HepG2 (cell line): ENCODE measurements at places on chromosomes 7 and 10. TPM values are rescaled to one million over a fixed set of nuclear protein-coding genes. Genes with fewer than 3 reads are reported as not detected.

DNA sequence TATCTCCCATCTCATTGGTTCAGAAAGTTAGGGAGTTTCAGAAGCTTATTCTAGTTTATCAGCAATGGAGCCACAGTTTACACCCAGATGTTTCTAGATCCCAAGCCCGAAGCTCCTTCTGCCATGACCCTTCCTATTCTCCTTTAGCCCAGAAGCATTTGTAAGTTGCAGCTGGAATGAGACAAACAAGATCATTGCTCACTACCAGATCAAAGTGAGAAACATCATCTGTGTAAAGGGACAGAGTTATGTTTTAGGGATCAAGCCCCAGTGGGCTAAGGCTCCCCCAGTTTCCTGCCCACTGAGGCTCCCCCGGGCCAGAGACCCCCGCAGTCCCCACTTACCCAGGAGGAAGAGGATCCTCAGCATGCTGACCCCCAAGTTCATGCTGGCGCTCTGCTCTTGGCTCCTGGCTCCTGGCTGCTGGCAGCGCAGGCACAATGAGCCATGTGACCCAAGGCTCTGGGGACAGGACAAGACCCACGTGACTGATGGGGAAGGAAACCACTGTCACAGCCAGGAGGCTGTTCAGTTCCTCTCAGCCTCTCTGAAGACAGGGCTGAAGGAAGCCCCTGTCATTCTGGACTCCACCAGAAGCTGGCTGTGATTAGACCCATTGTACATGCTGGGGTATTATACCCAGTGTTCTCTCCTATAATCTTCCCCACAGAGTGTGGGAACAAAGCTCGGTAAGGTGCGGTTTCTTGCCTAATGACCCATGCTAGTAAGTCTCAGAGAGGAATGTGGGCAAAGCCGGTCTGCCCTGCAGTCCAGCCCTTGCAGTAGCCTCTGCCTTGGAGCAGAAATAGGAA is at the start of gene TMEM273:
TSS of gene TMEM273 (minus strand) at position 442 of the 812 bp plus-strand sequence. CDS start at position 387, 55 bp downstream.
- DNase-seq: no peak

UTF1 gene
- not detected in 2 replicates for polyA plus RNA-seq

- DNase-seq: no peak
These were observed 85.1 kb downstream of the WASHC2A start for GRCh38 chr10:50152792-50153272.

GIMAP4 gene
- not detected in 2 replicates for polyA plus RNA-seq

DNA sequence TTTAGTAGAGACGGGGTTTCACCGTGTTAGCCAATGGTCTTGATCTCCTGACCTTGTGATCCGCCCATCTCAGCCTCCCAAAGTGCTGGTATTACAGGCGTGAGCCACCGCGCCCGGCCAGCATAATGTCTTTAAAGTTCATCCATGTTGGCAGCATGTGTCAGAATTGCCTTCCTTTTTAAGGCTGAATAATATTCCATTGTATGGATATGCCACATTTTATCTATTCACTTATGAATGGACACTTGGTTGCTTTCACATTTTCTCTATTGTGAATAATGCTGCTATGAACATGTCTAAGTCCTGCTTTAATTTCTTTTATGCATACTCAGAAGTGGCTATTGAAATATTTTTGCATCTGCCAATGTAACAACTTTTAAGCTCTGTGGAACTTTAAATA is 754.0 kb upstream of the GALNT17 start:
- DNase-seq: no peak

DNA sequence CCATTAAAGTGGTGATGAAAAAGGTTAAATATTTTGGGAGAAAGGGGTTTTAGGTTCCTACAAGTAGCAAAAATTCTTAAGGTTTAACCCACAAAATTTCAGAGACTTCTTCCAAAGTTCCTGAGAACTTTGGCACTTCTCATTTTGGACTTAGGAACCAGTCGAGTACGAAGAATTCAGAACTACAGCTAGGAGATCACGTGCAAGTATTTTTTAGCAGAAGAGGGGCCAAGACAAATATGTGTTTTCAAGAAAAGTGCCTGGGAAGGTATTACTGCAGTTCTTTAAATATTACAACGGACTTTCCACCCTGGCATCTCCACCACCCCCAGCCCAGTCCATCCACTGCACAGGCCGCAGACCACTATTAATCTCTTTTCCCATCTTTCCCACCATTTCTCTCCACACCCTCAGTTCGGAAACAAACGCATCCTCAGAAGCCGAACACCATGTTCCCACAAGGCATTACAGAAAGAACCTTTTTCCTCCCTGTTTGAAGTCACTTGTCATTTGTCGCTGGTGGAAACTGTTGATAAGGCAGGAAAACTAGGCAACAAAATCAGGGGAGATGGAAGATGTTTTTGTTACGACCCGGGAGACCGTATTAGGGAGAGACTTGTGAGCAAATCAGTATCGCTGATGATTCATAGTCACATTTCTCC is 7.1 kb downstream of the INHBA start:
- no peak for DNase-seq

GRCh38 chr7:115654384-115655214 is 376.0 kb downstream of the TFEC start:
- no peak for DNase-seq

DNA sequence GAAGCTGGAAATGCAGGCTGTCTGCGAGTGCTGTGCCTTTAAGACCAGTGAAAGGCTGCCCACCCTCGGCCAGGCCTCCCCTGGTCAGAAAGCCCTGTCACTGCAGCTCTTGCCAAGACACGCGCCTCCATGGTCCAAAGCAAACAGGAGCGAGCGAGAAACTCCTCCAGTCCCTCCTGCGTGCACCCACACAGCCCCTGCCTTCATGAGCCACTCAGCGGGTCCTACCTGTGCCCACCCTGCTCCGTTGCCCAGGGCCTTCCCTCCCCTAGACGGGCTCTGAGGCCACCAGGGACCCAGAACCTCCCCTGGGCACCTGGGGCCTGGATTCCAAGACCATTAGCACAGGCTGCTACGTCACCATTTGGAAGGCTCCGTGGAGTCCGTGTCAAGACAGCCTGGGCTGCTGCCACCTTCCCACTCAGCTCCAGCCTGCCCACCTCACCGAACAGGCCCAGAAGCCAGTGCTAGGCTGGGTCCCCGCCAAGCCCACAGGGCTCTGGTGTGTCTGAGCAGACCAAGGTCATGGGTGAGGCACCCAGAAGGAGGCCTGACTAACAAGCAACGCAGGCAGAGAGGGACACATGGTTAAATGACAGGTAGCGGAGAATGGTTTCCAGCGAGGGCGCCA is 144.5 kb downstream of the NEURL1 start:
- no peak for DNase-seq

CRHR2 gene
- polyA plus RNA-seq: not detected in 2 replicates

DNA sequence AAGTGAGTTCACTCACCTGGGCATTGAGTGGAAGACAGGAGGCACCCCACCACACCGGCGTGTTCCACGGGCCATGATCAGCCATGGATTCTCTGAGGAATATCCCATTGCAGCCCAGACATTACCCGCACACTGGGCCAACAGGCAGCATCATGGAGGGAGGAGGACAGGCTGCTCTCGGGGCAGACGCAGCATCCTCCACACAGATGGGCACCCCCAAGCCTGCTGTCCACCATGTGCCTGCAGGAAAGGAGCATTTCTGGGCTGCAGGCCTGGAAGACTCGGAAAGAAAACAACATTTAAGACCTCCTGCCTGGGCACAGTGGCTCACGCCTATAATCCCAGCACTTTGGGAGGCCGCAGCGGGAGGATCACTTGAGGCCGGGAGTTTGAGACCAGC is 71.0 kb upstream of the SH2B2 start:
- no peak for DNase-seq

GRCh38 chr7:80520199-80520598 is 8.3 kb upstream of the GNAT3 start:
- DNase-seq: no peak

- no peak for DNase-seq
These were observed 36.6 kb downstream of the PNLIPRP3 start for GRCh38 chr10:116464257-116464656.

DNA sequence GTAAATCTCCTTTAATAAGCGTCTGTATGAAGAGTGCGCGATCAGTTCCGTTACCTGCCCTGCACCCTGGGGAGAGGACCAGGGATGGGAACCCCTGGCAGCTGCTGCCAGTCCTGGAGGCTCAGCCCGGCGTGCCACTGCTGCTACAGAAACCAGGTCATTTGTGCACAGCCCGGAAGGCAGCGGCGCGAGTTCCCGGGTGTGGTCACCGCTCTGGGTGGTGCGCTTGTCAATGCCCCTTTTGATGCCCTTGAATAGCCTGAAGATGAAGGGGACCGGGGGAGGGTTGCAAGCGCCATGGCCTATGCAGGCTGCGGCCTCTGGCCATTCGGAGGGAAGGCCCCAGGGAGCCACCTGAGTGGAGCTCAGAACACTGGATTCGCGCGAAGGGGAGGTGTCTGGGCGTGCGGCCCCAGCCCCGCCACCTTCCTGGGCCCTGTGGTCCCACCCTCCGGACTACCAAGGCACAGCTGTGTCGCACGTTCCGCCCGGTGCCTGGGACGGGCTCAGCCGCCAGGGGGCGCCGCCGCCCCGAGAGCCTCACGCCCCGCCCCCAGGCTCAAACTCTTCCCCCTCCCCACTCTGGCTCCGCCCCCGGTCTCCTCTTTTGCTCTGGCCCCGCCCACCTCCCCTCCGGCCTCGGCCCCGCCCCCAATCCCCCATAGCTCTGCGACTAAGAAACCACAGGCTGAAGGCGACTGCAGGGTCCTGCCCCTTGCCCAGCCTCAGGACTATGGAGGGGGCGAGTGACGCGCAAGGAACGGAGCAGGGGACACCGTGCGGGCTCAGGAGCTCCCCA is 16.5 kb downstream of the AP5Z1 start:
- DNase-seq: peak; percentile 23

FUOM gene
- polyA plus RNA-seq: 27.5 and 29.3 TPM in 2 replicates

- DNase-seq: peak; percentile 68
These were observed 8.3 kb downstream of the PI4K2A start for GRCh38 chr10:97648562-97649404.

VPS37D gene
- 3.8 and 5.7 TPM in 2 replicates for polyA plus RNA-seq

GTF2IRD1 gene
- polyA plus RNA-seq: 26.7 and 28.2 TPM in 2 replicates

GRCh38 chr7:157003445-157003755 is 7.1 kb downstream of the MNX1 start:
- DNase-seq: no peak

- DNase-seq: no peak
These were observed 90.9 kb downstream of the DIP2C start for GRCh38 chr10:598415-599170.

CDK14 gene
- 0.16 and 0.26 TPM in 2 replicates for polyA plus RNA-seq

PRLHR gene
- polyA plus RNA-seq: not detected in 2 replicates

PIK3CG gene
- not detected in 2 replicates for polyA plus RNA-seq

DNA sequence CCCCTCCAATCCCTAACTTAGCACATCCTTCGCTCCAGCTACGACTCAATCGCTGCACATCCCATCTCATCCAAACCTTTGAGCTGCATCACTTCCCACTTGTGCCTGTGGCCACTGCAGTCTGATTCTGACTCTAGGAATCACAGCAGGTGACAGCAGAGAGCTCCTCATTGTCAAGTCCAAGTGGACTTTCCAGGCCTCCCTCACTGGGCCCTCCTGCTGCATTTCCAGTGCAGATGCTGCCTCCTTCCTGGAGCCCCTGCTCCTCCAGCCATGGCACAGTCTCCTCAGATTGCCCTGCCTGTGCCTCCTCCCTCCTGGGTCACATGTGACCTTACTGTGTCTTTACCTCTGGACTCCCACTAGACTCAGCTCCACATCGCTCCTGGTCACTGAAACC is 157.3 kb downstream of the USP6NL start:
- DNase-seq: no peak

SFMBT2 gene
- 0.01 TPM in 2 replicates for polyA plus RNA-seq

GRCh38 chr7:140069298-140069949 is 6.7 kb upstream of the PARP12 start:
- no peak for DNase-seq

GRCh38 chr10:30819341-30820181 is 190.0 kb upstream of the LYZL2 start:
- no peak for DNase-seq

DNA sequence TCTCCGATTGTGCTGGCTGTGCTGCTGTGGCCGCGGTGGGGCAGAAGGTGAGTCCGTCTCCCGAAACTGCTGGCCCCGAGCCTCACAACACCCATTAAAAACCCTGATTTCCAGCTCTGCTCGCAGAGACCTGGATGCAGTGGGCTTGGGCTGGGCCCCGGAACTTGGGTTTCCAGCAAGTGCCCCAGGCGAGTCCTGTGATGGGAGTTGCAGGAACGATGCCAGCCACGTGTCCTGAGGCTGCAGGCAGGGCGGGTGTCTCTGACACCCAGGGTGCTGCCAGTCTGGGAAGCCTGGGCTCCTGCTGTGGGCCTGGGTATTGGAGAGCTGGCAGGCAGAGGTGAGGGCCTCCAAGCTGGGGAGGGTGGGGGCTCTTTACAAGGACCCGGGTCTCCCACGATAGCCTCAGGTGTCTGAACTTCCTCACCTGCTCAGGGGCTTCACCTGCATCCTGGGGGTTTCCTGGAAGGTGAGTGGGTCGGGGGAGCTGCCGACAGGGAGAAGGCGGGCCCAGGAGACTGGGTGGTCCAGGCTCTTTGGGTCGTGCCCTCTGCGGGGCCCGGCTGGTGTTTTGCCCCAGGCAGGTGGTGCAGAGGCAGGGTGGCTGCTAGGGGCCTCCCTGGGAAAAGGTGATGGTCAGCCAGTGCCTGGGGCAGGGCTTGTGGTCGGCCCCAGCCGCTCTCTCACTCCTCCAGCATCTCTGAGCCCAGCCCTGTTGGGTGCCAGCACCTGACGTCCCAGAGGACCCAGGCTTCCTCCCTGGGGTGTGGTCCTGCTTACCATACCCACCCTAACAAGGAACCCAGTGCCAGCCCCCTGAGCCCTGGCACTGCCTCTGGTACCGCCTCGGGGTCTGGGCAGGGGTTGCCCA is 180.3 kb downstream of the DNAJB6 start:
- DNase-seq: no peak

DNA sequence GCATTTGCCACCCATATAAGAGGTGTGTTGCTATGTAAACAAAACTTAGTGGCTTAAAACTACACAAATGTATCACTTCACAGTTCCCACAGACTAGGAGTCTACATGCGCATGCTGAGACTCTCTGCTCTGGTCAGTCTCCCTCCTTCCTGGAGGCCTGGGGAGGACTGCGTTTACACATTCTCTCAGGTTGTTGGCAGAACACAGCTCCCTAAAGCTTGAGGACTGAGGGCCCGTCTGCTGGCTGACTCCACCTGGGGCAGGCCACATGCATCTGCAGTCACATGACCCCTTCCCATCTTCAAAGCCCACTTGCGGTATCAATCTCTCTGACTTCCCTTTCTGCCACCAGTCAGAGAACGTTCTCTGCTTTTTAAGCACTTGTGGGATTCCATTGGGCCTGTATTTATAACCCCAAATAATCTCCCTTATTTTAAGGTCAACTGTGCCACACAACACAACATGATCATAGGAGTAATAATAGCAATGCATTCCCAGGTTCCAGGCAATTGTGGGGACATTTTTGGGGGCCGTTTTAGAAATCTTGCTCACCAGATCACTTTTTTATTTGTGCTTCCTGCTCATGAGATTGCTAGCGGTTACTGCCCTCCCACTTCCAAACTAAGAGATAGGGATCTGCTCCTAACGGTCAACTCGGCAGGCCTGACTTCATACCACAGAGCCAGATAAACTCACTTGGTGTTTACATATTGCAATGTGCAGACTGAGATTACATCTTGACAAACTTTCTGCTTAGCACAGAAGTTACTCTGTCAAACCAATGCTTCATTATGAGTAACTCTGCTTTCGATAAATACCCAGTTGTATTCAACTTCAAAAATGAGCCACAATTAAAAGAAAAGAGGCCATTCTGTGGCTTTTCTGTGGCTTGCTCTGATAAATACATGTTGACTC is 96.3 kb downstream of the ALOX5 start:
- DNase-seq: peak; percentile 88

NET1 gene
- polyA plus RNA-seq: 37.8 and 48.1 TPM in 2 replicates
